Eye (tissue), 1 donor: ENCODE measurements at places on chromosomes 1 and 21.

GRCh38 chr1:21058035-21058793 lies 118.5 kb downstream of the EIF4G3 start:
- no peak for DNase-seq

DNA sequence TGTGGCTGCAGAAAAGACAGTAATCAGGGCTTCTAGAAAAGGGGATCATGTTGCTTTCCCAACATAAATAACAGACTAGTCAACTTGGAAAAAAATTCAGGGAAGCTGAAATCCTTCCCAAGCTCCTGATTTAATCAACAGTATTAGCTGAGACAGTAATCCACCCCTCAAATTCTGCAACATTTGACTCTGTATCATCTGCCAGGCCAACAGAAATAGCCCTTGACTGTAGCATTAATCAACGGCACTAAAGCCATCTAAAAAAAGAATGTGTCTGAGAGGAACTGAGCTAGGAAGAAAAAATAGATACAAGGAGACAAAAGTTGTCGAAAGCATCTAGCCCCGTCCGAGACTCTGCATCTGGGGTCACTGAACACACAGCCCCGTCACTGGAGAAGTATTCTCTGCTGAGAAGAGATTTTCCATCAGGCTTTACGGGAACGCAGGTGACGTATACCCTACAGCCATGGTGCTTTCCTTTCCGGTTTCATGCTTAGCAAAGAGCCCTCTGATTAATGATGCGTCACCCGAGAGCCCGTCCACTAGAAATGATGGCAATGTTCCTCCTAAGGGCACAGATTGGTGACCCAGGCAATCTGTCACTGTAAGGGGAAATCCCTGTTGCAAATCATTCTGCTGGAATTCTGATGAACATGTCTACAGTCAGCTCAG lies 42.1 kb upstream of the TP53BP2 start:
- DNase-seq, result peak; percentile 36

DNA sequence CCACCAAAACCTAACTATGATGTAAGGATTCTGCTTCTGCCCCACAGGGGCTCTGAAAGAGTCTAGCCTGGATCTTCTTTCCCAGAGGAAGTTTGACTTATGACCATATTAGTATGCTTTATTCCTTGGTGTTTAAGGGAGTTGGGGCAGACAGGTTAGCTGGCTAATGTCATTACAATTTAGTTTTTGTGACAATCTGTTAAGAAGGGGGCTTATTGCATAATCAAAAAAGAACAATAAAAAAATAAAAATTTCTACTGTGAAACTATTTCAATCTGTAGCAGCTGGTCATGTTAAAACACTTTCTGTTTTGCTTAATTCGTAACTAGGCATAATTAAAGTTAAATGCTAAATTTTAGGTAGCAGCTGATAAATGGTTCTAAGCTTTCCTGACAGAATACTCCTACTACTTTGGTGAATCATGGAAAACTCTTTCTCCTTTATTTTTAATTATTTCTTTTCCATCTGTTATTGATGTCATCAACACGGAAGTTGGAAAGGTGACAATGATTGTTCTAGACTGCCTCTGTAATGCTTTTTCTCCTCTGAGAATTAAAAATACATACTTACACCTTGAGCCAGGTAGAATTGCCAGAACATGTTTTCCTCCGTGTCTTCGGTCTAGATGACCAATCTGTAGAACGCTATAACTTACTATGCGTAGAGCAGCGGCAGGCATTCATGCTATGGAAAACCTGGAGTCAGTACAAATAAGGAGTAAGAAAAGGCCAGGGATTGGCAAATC lies 18.6 kb downstream of the DYRK3 start:
- no peak for DNase-seq

DNA sequence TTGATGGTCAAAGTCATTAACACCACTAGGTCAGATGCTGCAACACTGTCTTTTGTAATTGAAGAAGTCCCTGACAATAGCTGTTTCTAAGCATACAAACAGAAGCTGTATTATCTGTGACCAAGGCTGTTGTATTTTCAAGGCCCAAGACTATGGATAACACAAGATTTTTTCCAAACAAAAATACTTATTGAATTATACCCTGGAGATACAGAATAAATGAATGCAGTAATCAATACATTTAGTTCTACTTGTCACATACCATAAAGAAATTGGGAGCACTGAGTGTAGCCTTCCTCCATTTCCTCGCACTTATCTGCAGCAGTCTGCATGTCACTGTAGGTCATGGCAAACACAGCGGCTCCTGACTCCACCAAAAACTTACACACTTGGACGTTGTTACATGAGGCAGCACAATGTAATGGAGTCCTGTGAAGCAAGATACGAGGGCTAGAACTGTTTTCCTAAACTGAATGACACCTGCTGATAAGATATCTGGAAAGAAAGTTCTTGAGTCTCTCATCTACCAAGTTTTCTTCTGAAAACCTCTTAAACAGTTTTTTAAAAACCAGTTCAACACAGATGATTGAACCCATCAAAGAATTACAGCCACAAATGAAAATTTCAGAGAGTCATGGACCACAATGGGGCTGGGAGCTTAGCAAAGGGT lies 56.9 kb downstream of the TP53BP2 start:
- no peak for DNase-seq

DNA sequence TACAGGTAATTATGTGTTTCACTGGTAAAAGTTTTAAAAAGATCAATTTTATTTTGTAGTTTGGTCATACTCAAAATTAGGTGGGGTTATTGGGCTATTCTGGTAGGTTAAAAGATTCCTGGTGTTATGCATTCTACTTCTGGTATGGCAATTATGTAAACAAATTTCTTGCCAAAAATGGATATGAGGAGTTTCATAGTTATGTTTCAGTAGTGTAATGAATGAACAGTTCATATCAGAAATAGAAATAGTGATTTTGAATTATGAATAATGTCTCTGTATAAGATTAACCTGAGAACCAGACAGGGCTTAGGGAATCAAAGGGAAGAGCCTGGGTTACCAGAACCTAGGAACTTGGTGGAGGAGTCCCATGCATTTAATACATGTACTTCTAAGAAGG lies 15.9 kb downstream of the ATF6 start:
- no peak for DNase-seq

- DNase-seq, result no peak
Observed at GRCh38 chr1:94125551-94126514, 4.9 kb upstream of the ABCA4 start.

DNA sequence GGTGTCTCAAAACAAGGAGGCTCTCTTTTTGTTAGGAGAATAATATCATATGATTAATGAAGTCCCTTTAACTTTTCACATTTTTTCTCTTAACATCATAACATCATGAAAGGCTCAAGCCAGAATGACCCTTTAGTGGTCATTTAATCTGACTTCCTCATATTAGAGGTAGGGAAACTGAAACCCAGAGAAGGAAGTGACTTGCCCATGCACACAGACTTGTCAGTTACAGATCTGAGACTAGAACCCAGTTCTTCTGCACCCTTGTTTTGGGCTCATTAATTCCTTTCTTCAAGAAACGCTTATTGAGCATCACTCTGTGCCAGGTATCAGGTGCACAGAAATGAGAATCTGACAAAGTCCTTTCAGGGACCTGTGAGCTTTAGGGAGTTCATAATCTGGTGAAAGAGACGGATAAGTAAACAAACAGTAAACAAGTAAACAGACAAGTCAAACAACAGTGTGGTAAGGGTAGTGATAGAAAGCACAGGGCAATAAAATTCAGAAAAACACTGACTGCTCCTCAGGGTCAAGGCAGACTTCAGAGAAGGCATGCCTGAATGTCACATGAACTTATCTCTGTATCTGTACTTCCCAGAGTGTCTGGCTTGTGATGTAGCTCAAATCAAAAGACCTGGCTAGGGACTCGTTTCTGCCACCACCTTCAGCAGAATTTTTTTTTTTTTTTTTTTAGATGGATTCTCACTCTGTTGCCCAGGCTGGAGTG lies 38.3 kb upstream of the OSBPL9 start:
- no peak for DNase-seq

DNA sequence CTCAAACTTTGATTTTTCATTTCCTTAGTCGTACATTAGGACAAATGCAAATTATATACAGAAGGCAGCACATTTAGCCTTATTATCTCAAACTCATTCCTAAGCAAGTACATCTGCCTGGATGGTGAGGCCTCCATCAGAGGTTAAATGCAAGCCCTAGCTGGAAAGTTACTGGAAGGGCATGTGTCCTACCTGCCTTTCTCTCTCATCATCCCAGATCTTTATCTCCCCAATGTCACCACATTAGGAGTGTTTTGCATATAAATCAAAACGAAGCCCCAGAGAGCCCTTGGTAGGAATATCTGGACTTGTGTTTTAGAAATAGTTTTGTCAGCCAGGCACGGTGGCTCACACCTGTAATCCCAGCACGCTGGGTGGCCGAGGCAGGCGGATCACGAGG lies 35.0 kb downstream of the APP start:
- no peak for DNase-seq

GRCh38 chr1:185837711-185838110 lies 103.5 kb downstream of the HMCN1 start:
- DNase-seq, result no peak

GRCh38 chr1:90012300-90012699 lies 17.4 kb downstream of the ZNF326 start:
- DNase-seq, result no peak

DNA sequence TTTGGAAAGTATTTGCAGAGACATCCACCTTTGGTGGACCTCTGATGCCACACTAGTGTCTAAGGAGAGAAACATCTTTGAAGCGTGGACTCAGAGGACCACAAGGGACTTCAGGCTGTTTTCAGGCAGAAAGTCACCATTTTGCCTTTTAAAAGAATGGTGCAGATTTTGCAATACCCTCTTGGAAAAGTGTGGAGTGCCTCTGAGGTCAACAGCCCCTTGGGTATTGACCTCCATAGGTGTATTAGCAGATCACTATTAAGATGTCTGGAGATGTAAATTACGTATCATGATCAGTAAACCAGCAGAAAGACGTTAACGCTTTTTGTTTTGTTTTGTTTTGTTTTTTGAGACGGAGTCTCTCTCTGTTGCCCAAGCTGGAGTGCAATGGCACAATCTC lies 87.0 kb downstream of the INTS7 start:
- no peak for DNase-seq

- no peak for DNase-seq
Observed at GRCh38 chr1:205963352-205964155, 20.3 kb upstream of the SLC26A9 start.

- DNase-seq, result no peak
Observed at GRCh38 chr1:23779826-23780371, 1.7 kb downstream of the PITHD1 start.

DNA sequence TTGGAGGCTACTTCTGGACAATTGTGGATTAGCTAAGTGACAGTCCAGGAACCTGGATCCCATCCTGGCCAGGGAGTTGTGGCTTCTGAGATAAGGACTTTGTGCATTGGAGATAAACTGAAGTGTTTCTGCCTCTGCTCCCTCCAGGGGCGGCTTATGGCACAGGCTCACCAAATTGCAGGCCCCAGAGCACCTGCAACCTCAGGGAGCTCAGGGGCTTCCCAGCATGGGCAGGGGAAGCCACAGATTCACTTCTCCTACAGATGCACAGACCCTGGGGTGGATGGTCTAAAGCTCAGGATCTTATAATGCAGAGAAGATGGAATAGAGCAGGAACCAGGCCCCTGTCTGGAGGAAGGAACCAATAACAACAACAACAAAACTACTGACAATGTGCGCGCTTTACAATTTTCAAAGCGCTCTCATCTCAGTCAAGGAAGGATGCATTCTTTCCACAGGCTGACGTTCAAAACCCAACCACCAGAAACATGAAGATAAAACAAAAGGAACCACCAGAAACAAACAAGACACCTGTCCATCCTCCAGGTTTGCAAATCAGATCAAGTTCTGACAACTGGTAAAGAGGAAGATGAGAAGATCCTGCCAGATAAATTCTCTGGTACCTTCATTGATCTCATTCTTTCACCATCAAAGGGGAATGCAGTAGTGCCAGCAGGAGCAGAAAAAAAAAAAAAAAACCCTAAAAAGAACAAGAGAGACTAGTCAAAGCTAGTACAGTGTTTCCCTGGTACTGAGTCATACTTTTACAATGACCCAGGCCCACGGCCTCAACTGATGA lies 121.0 kb upstream of the IRF2BP2 start:
- no peak for DNase-seq

DNA sequence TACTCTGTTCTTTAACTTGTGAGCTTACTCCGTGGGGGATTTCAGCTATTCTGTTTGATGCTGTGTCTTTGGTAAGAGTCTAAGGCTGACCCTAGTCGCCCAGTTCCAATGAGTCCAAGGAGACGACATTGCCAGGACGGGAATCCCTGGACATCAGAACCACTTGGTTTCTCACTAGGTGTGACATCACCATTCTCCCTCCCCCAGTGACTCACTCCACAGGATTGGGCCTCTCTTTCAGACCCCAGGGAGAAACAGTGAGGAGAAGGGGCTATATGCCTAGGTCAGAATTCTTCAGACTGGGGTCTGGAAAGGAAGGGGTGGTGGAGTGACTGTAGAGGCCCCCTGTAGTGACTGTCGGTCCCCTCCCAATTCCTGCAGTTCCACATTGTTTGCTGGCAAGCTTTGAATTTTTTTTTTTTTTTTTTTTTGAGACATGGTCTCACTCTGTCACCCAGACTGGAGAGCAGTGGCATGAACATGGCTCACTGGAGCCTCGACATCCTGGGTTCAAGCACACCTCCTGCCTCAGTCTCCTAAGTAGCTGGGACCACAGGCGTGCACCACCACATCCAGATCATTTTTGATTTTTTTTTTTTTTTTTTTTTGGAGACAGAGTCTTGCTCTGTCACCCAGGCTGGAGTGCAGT lies 21.3 kb downstream of the ALPL start:
- no peak for DNase-seq

DNA sequence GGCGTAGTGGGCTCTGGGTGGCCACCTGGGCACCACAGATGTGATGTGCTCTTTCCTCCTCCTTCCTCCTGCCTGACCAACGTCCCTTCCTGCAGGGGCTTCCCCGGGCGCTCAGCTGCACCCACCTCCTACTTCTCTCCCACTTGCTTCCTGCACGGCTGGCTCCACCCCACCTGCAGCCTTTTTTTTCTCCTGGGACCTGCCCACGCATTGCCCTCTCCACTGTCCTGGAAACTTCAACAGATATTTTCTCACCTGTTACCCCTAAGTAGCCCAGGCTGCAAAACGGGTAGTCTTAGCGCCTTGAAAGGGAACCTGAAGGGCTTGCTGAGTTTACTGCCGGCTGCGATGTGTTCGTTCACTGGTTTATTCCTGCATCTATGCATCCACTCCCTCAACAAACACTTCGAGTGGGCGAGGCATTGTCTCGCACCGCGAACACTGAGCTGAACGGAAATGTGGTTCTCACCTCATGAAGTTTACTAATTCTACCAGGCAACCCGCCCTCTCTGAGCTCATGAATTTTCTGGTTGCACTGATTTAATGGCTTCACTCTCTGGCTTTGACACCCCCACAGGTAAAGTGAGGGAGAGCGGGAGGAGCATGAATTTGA lies 23.6 kb downstream of the ZBTB18 start:
- no peak for DNase-seq

GRCh38 chr1:51506537-51506936 lies 12.5 kb downstream of the EPS15 start:
- peak; percentile 71 for DNase-seq
